Fibroblast of lung (primary cell): ENCODE measurements at places on chromosomes 16 and 17. TPM values are rescaled to one million over a fixed set of nuclear protein-coding genes. Genes with fewer than 3 reads are reported as not detected.
A peak's percentile ranks its signal among the peaks of the same experiment; 100 is the strongest.

GRCh38 chr16:67936880-67937605, 393 bp upstream of the PSMB10 start:
- peak overlapping the region; percentile 95 for H3K4me3 ChIP-seq
- H3K4me1 ChIP-seq: peaks cover 14% of the 10 kb centered on the region

GRCh38 chr17:73798111-73798748, 154.0 kb upstream of the SDK2 start:
- H3K27me3 ChIP-seq: no peaks in the 10 kb centered on the region
- no peak overlapping the region for H3K4me3 ChIP-seq
- H3K4me1 ChIP-seq: peaks cover 12% of the 10 kb centered on the region

DNA sequence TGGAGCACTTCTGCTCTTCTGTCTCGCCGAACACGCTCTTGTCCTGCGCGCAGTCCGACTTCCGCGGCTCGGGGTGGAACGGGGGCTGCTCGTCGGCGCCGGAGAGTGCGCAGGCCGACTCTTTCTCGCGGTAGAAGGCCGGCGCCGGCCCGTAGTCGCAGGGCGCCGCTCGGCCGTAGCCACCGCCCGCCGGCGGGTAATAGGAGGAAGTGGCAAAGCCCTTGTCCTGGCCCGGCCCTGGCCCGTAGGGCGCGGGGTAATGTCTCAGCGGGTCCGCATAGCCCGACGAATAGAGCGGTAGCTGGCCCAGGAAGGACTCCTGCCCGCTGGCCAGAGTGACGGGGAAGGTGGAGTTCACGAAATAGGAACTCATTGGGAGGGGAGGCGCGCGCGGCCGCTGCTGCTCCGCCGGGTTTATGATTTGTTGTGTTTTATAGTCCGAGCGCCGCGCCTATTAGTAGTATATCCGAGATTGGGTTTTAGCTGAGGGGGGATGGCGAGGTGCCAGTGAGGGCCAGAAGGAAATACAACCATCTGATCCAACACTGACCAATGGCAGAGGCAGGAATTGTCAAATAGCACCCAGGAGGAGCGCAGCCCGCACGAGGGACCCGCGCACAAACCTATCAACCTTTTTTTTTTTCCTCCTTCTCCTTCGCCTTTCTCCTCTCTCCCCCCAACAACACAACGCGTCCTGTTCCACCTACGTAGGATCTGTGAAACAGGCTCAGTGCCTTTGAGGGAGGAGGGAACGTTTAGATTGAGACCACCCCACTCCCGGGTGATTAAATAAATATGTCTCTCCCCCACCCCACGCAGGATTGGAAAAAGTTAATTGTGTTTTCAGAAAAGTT, 4.4 kb upstream of the HOXB5 start:
- H3K4me1 ChIP-seq: peaks cover 4% of the 10 kb centered on the region
- H3K27me3 ChIP-seq: no peaks in the 10 kb centered on the region
- peak overlapping the region; percentile 88 for H3K4me3 ChIP-seq
- peak; percentile 96 for DNase-seq

DNA sequence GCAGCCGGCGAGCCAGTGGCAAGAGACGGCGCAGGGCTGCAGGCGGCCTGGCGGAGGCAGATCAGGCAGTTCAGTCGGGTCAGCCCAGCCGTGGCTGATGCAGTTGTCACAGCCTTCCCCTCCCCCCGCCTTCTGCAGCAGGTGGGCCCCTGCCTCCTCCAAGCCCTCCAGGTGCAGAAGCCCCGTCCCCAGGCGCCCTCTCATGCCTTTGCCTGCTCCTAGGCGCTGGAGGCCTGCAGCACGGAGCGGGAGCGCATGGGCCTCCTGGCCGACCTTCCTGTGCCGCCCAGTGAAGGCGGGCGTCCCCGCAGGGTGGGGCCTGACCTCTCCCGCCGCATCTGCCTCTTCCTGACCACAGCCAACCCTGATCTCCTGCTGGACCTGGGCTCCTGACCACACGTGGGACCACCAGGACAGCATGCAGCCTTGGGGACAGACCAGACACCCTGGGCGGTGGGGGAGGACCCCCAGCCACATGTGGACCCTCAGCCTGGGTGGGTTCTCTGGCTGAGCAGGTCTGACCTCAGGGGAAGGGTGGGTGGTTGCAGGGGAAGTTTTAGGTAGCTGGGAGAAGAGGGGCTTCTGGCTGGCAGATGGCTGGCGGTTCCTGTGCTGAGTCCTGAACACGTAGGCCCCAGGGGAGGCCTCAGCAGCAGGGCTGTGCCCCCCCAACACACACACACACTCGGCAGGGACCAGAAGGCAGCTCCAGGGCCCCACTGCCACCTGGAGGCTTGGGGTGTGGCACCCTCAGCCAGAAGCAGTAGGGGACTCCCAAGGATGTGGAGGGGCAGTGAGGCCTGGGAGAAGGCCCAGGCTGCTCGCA, 3.1 kb upstream of the MRPS34 start:
- H3K4me3 ChIP-seq: no peak overlapping the region
- DNase-seq: no peak
- peaks cover 13% of the 10 kb centered on the region for H3K4me1 ChIP-seq
- no peaks in the 10 kb centered on the region for H3K27me3 ChIP-seq
- no peak overlapping the region for H3K27ac ChIP-seq
- H3K36me3 ChIP-seq: peaks cover 22% of the 10 kb centered on the region

GRCh38 chr16:69859105-69859989, 91.8 kb upstream of the CLEC18A start:
- no peaks in the 10 kb centered on the region for H3K36me3 ChIP-seq
- no peak overlapping the region for H3K27ac ChIP-seq
- peaks cover 2% of the 10 kb centered on the region for H3K4me1 ChIP-seq
- H3K4me3 ChIP-seq: no peak overlapping the region
- no peaks in the 10 kb centered on the region for H3K27me3 ChIP-seq
- peak; percentile 32 for DNase-seq

DNA sequence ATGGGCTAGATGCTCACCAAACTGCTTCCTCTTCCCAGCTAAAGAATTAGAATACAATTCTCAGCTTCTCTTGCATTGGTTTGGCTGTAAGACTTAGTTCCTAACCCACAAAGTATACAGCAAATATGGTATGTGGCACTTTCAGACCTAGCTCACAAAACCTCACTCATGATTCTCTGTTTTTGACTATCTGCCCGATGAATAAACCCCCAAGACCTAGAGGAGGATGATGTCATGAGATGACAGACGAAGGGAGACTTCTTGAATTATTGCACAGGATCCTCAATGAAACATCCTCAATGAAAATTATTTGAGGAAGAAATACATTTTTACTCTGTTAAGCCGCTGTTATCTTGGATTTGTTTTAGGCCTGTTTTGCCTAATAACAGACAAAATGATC, 14.3 kb downstream of the CNOT1 start:
- no peak overlapping the region for H3K27ac ChIP-seq
- H3K27me3 ChIP-seq: no peaks in the 10 kb centered on the region
- peaks cover 2% of the 10 kb centered on the region for H3K36me3 ChIP-seq
- H3K4me3 ChIP-seq: no peak overlapping the region
- DNase-seq: no peak

GRCh38 chr16:12059216-12059769, 82.8 kb downstream of the SNX29 start:
- DNase-seq: no peak
- H3K36me3 ChIP-seq: no peaks in the 10 kb centered on the region
- H3K4me3 ChIP-seq: no peak overlapping the region

- H3K27me3 ChIP-seq: no peaks in the 10 kb centered on the region
- no peak for DNase-seq
- H3K4me1 ChIP-seq: peaks cover 16% of the 10 kb centered on the region
- H3K36me3 ChIP-seq: peaks cover 42% of the 10 kb centered on the region
Measured at GRCh38 chr17:28910534-28910933, 7.7 kb upstream of the DHRS13 start.

GRCh38 chr16:66293932-66294331, 72.6 kb upstream of the CDH5 start:
- H3K27ac ChIP-seq: no peak overlapping the region
- no peak for DNase-seq
- no peak overlapping the region for H3K4me3 ChIP-seq
- H3K4me1 ChIP-seq: no peaks in the 10 kb centered on the region
- H3K36me3 ChIP-seq: no peaks in the 10 kb centered on the region
- H3K27me3 ChIP-seq: peaks cover 11% of the 10 kb centered on the region

DNA sequence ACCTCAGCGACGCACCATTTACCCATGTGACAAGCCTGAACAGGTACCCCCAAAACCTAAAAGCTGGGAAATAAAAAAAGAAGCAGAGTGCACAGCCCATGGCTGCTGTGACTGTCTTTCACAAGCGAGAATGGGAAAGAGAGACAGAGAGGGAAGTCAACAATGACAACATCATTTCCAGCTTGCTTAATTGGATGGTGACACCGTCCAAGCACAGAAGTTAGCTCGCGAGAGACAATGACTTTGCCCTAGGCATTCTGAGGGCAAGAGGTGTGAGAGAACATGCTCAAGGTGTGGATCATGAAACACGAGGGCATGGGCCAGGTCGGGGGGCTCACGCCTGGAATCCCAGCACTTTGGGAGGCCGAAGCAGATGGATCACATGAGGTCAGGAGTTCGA, 19.3 kb upstream of the NSMCE1 start:
- H3K27ac ChIP-seq: no peak overlapping the region
- no peaks in the 10 kb centered on the region for H3K27me3 ChIP-seq
- H3K4me3 ChIP-seq: no peak overlapping the region
- H3K36me3 ChIP-seq: no peaks in the 10 kb centered on the region

- no peaks in the 10 kb centered on the region for H3K27me3 ChIP-seq
- H3K4me3 ChIP-seq: no peak overlapping the region
- peak; percentile 53 for DNase-seq
- peaks cover 6% of the 10 kb centered on the region for H3K4me1 ChIP-seq
- no peaks in the 10 kb centered on the region for H3K36me3 ChIP-seq
Measured at GRCh38 chr17:2102931-2103809, 48.3 kb downstream of the HIC1 start.

DNA sequence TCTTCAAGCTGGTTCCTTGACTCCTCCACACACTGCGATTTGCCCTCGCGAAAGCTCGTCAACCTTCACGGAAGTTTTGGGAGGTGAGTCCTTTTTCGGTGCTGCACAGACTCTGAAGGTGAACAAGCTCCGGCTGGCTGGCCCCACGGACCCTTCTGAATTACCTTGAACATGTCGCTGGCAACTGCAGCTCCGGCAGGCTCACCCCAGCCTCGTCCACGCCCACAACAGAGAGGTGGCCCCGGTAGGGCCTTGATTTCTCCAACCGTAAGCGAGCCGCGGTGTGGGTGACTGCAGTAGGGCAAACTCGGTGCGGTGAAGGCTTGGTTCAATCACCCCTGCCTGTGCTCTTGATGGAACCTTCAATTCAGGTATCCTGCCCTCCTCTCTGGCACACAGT, 1020.7 kb upstream of the GOT2 start:
- H3K4me3 ChIP-seq: no peak overlapping the region
- H3K36me3 ChIP-seq: no peaks in the 10 kb centered on the region
- no peak for DNase-seq
- no peaks in the 10 kb centered on the region for H3K4me1 ChIP-seq
- H3K27ac ChIP-seq: no peak overlapping the region

DNA sequence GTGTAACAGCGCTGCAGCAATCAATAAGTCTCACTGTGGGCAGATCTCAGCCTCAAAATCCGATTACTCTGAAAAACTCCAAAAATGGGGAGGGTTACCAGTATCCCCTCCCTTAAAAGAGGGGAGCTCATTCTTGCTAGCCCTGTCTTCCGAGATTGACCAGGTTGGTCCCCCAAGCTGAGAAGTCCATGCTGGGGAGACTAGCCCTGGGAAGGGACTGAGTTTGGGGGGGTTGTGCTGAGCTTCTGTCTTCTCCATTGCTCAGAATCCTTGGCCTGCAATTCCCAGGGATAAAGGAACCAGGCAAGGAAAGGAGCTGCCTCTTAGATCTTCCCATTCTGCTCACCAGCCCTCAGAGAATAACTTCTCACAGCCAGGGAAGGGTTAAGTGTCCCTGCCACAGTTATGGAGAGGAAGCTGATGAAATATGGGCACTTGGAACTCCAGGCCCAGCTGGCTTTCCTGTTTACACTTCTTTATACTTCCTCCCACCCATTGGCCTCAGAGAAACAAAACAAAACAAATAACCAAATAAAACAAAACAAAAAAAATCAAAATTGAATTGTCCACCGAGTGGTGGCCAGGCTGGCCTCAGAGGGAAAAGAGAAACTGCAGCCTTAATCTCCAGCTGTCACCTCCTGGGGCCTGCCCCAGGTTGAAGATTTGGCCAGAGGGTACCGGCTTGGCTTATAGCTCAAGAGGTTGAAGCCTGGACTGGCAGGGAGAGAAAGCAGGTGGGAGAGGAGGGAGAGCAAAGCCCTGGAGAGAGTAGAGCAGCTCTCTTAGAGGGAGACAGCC, 2.6 kb downstream of the HOXB3 start:
- peak; percentile 90 for DNase-seq
- no peaks in the 10 kb centered on the region for H3K27me3 ChIP-seq
- peak overlapping the region; percentile 98 for H3K4me3 ChIP-seq
- H3K4me1 ChIP-seq: peaks cover 15% of the 10 kb centered on the region
- peak overlapping the region; percentile 98 for H3K27ac ChIP-seq
- peaks cover 5% of the 10 kb centered on the region for H3K36me3 ChIP-seq

DNA sequence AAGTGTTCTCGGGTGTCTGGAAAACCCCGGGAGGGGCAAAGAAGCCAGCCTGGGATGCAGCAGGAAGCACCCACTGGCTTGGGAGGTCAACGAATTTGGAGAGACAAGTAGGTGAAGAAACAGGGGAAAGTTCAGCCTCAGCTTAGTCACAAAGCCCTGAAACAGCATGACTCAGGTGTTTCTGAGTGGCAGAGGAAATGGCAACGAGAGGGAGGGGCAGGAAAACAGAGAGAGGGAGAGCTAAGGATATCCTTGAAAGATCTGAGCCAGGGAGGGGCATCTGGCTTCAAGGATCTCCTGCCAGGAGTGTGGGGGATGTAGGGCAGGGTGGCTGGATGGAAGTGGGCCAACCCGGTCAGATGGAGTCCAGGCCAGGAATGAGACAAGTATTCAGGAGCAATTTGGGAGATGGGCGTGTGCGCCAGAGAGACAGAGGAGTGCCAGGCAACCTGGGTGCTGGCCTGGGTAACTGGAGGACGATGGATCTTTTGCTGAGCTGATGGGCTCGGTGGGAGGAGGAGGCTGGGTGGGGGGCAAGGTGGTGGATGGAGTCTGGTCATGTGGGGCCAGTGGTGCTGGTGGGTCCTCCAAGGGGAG, 27.2 kb downstream of the ABCC3 start:
- H3K4me3 ChIP-seq: no peak overlapping the region
- peaks cover 33% of the 10 kb centered on the region for H3K4me1 ChIP-seq
- no peaks in the 10 kb centered on the region for H3K27me3 ChIP-seq
- H3K27ac ChIP-seq: peak overlapping the region; percentile 39
- peak; percentile 89 for DNase-seq

The KCNAB3 gene
- total RNA-seq: 0.26 and 0.33 TPM in 2 replicates

The NLE1 gene
- total RNA-seq: 20.5 and 22.3 TPM in 2 replicates

The TGFB1I1 gene
- total RNA-seq: 28.5 and 46.9 TPM in 2 replicates

The ERN1 gene
- total RNA-seq: 11.7 and 13.9 TPM in 2 replicates

The SLC13A2 gene
- not detected in 2 replicates for total RNA-seq

The SLC16A13 gene
- 0.26 and 1.3 TPM in 2 replicates for total RNA-seq

The SLC5A11 gene
- total RNA-seq: under 0.01 TPM in 1 of 2 replicates, not detected in the other

The ANKFN1 gene
- total RNA-seq: 0.26 TPM in 1 of 2 replicates, not detected in the other

The BLTP2 gene
- 107 and 160 TPM in 2 replicates for total RNA-seq

The TSEN54 gene
- total RNA-seq: 7.8 and 10.0 TPM in 2 replicates

The DERL2 gene
- 19.8 and 30.9 TPM in 2 replicates for total RNA-seq
